Right ventricle myocardium superior (tissue), 1 donor: ENCODE measurements at places on chromosomes 5 and 9.
A peak's percentile ranks its signal among the peaks of the same experiment; 100 is the strongest.

DNA sequence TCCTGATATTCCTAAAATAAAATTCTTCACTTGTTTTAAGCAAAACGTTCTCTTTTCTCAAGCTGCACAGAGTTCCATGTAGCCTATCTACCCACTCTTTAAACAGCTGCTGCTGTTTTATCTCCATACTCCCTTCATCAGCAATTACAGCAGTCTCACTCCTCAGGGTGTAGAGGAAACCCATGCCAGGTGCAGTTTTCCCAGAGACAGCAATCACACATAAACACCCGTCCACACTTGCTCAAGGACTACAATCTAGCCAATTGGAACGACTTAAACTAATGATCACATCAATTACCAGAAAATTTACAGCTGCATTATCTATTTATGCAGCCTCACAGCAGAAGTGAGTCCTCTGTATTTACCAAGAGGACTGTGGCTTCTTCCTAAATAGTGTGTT is 141.7 kb downstream of the HTR1A start:
- no peak for DNase-seq

- no peak for DNase-seq
Measured at GRCh38 chr9:122988920-122989621, 44.4 kb upstream of the GPR21 start.

DNA sequence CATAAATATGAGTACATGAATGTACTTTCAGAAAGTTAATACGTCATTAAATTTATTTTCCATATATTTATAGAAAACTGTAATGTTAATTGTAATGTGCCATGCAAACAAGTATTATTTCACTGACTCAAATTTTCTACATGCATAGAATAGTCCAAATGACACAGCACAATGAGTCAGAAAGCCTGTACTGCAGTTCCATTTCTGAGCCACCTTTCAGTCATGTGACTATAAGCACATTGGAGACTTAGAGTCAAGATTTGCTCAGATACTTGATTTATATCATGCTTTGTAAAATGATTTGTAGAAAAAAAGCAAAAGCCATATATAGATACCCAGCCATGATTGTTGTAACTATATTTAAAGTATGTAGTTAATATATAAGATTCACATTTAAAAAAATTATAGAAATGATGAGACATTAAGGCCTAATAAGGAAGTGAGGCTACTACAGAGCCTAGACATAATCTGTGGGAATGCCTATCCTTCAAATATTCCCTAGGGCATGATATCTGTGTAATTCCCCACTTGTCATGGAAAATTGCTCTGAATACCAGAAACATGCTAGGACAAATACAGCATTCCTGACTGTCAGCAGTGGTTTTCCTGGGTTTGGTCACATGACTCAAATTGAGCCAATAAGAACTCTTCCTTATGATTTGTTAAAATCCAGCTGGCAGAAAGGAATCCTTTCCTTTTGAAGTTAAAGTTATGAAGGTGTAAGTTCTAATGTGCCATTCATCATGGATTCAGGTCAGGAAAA is 50.0 kb downstream of the PTPRD start:
- DNase-seq: no peak

- no peak for DNase-seq
Measured at GRCh38 chr5:141182248-141182647, at the start of gene PCDHB16. Gene PCDHB16, plus strand, starts transcription at chr5:141182387. Its CDS starts 173 bp downstream, at chr5:141182560.

DNA sequence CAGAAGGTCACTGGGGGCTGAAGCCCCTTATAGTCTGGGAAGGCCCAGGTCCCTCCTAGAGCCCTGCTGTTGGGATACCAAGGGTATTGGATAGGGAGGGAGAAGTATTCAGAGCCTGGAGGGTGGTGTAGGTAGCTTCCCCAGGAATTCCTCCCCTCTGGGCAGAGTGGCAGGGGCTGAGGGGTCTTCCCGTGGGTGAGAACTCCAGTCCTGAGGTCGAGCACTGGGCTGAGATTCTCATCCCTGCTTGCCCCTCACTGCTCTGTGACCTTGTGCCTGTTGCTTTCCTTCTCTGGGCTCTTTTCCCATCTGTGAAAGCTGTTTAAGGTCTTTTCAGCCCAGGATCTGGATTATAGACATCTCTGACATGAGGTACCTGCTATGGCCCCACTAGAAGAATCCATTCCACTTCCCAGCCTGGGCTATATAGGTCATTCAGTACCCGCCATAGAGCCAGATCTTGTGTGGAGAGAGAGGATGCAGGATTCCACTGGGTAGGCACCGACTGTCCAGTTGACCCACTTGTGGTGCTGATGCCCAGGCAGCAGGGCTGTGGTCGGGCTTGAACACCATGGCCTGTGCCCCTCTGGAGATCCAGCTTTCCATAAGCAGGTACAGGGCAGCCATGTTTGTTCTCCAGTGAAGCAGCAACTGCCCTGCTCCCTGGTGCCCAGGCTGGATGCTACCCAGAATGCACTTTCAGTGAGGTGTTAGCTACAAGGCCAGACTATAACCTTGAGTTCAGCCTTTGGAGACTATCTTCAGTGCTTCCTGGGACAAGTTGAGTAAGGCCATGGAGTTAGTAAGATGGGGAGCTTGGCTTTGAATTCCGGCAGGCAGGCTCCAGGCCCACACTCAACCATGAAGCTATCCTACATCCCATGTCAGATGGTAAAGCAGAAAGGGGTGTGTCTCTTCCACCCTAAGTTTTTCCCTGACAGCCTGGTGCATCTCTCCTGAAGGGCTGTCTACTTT is 60.1 kb downstream of the AMBP start:
- no peak for DNase-seq

DNA sequence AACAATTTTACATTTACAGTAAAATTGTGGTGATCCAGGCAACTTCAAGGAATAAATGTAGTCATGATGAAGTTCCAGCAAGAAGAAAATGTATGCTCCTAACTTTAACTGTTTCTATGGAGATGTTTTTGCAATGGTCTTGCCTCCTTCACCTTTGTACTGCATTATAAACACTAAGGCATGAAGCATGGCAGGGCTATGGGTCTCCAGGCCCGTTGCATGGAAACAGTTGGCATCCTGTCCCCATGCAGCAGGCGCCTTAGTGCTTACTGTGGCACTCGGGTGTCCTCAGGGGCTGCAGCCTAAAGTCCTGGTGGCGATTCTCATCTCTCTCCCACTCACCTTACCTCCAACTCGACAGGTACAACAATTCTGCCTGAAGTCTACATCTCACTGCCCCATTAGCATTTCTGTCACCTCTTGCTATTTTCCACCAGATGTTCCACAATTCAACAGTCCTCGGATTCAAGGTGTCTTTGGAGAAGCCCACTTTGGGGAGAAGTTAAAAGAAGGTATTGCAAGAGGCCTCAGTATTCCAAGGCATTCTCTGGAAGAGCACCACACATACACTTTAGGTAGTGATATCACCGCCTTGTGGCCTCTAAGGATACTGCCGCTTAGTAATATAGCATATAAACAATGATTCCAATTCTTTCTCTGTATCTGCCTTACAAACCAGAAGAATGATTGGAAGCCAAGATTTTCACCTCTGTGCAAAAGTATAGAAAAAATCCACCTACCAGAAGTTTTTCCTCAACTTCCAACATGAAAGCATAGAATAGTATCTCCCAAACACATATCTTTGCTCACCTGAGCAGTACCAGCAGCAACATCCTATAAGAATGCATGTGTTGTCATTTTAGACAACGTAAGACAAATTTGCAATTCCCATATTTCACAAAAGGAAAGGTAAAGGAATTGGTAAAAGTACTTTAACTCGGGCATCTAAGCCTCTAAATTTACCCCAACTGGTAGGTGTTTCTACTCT is 5.1 kb downstream of the LIFR start:
- no peak for DNase-seq

- no peak for DNase-seq
Measured at GRCh38 chr5:54742417-54742891, 224.9 kb downstream of the SNX18 start.

DNA sequence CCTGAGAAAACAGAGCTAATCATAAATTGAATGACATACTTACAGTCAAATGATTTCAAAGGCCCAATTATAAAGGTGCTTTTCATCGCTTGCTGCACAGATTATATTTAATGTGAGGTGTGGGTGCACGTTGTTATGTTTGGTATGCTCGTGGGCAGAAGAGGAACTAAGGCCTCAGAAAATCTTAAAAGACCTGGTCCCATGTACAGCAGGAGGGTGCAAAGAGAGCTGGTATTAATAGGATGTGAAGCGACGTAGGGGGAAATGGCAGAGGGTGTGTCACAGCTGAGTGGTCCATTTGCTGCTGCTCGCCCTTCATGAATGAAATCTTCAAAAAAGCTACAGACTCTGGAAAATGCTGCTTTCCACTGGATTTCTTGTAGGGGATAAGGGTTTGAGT is 40.5 kb upstream of the IFNK start:
- no peak for DNase-seq

- no peak for DNase-seq
Measured at GRCh38 chr9:132001567-132001966, 78.1 kb downstream of the MED27 start.

DNA sequence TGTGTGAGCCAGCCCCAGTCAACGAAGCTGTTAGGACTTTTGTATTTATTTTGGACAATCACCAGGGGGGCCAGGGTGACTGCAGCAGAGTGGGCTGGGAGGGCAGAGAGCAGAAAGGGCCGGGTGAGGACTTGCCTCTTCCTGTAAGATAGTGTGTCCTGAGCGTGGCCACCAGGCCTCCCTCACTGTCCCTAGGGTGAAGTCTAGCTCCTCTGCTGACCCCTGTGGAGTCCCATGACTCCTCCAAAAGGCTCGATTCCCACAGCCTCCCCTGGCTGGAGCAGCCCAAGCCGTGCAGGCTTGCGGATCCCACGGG is 147.8 kb downstream of the RXRA start:
- DNase-seq: peak; percentile 72

- no peak for DNase-seq
Measured at GRCh38 chr9:89902450-89903140, 297.8 kb downstream of the GADD45G start.

DNA sequence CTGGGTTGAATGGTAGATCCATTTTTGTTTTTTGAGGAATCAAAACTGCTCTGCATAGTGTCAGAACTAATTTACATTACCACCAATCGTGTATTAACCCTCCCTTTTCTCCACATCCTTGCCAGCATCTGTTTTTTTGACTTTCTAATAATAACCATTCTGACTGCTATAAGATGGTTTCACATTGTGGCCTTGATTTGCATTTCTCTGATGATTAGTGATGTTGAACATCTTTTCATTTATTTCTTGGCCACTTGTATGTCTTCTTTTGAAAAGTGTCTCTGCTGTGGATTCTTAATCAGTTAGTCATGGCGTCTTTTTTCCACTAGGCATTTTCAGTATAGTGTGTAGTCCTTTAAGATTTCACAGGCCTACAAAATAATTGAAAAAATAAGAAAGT is 2144.3 kb upstream of the C9orf72 start:
- no peak for DNase-seq

DNA sequence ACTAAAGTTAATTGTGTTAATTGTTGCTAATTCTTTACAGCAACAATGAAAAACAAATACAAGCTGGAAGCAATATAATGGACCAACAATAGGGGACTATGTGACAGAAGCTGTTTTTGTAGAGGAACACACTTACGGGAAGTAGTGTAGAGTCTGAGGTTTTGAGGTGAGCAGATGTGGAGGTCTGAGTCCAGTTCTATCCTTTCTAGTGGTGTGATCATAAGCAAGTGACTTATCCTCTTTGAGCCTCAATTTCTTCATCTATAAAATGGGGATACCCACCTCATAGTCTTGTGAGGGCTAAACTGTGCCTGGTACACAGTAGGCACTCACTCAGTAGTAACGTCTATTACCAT is 28.3 kb downstream of the ALG2 start:
- DNase-seq: no peak

DNA sequence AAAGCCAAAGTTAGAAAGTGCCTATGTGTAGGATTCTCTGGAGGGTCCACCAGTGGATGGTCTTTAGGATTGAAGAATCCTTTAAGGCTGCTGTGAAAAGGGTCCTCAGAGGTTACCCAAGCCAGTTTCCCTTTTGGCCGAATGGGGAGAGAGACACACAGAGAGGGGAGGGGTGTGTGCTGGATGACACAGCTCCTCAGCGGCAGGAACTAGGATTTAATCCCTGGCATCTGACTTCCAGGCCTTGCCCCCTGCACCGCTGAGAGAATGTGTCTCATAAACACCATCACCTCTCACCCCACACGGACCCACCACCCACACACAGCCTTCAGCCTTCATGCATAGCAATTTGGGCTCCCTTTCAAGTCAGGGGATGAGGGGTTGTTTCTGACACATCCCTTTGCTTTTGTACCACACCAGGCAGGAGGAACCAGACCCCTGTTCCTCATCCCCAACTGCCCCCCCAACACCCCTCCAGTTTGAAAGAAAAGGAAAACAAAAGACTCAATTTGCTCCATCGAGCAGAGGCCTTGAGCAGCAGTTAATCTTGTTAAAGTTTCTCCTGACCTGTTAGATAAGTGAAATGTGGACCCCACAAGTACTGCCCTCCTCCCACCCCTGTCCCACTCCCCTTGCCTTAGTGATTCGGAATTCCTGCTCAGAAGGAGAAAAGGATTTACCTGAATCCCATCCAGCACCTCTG is 4.0 kb downstream of the PAPPA start:
- no peak for DNase-seq

GRCh38 chr5:458547-459353 is 15.8 kb downstream of the EXOC3 start:
- DNase-seq: peak; percentile 36

- DNase-seq: no peak
Measured at GRCh38 chr5:143159031-143159430, 244.5 kb downstream of the NR3C1 start.

DNA sequence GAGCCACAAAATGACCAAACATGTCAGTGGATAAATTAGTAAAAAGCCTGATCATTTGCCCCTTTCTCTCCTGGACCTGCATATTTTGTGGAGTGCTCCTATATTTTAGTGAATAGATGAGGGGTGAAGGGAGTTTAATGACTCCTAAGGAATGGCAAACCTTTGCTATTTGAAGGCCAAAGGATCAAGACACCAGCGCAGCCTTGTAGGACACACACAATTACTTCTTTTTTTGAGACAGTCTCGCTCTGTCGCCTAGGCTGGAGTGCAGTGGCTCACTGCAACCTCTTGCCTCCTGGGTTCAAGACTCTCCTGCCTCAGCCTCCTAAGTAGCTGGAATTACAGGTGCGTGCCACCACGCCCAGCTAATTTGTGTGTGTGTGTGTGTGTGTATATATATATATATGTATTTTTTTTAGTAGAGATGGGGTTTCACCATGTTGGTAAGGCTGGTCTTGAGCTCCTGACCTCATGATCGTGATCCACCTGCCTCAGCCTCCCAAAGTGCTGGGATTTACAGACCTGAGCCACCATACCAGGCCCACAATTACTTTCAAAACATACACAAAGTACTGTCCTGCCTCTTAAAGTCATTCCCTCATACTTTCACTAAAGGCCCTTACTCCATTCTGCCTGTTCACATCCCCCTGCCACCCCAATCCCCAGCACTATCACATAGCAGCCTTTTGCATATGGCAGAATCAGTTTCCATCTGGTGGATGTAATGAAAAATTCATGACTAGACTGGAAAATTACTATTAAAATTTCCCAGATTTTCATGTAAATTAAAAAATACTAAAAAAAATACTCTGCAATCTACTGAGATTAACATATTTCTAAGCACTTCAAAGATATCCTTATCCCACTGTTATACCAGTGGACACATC is 60.4 kb downstream of the CSNK1A1 start:
- no peak for DNase-seq
